ENCODE measurements at places on chromosomes 13 and 19.

DNA sequence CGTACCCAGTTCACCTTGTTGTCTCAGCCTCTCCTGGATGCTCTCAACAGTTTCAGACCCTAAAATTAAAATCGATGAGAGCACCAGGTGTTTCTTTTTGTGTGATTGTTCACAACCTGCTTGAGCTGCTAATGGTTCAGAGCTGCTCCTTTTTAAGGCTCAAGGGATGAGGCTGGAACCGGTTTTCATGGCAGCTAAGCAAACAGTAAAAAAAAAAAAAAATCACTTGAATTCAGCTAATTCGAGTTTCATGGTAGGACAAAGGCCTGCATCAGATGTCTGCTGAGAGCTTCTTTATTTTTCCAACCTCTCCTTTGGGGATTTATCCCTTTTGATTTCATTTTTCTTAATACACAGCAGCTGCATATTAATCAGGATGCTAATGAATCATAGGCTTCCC, 6.5 kb downstream of the SYCE2 start:
- DNase-seq = no peak

DNA sequence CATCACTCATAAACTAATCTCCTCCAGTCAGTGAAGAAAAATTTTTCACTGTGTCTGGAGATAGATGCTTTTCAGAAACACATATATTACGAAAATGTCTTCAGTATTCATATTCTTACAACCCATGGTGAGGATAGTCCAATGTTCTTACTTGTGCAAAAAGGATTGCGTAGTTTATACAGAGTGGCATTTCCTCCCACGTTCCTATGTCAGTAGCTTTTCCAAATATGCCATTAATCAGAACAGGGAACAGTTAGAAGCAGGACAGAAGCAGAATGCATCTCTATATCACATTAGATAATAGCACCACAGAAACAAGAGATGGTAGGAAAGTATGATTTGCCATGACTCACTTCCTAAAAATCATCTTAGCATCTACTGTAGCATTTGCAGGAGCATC, 282.9 kb downstream of the SLITRK5 start:
- no peak for DNase-seq

DNA sequence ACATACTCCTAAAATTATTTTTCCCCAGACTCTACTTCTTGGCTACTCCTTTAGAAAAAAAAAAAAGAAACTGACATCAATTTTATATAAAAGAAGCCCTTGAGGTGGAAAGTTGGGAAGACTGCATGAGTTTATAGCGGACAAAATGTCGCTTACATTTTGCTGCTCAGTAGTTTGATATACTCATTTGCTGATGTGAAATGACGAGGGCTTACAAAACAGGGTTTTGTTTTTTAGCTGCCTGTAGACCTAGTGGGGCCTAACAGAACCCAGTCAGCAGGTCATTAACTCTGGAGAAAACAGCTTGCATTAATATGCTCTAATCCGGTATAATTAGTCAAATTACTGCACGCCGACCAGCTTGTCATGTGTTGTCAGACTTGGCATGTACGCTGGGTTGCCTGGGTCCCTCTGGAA, 37.6 kb upstream of the MAB21L1 start:
- no peak for DNase-seq

- DNase-seq = no peak
Observed at GRCh38 chr13:76398425-76398824, 487.8 kb downstream of the KCTD12 start.

DNA sequence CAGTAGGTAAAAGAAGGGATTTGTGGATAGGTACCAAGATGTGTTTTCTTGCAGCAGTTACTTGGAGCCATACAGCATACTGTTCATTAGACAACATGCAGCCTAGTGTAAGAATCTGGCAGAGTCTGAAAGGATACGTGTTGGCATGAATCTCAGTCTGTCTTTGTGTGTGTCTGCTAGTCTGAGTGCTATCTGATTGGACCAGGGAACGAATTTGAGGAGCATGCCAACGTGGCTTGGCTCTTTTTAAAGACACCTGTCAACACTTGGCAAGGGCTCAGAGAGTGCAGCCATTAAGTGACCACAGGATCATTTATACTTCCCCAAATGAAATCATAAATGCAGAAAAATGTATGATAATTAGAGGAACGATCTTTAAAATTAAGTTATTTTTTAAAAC, 27.6 kb upstream of the ATXN8OS start:
- no peak for DNase-seq

Data from kidney capillary endothelial cell (primary cell).